ENCODE measurements at places on chromosomes 12 and 14.

DNA sequence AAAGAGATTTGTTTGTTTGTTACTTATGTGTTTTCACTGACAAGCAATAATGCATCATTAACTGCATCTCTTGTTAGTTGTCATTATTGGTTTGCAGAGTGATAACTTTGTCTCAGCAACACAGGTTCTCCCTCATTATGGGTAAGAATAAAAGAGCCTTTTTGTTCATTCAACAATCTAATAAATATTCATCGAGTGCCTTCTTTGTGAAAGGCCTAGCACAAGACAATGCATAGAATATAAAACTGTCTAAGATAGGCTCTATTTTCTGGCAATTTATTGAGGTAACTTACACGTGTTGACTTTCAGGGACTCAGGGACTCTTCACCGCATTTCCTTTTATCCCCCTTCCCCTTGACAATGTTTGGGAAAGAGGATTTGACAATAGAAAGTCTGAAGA is 95.5 kb upstream of the KRR1 start:
- DNase-seq, result no peak

GRCh38 chr12:79765157-79765556 is 74.4 kb upstream of the PAWR start:
- DNase-seq, result no peak

- DNase-seq, result no peak
These were observed 27.9 kb downstream of the CLEC9A start for GRCh38 chr12:10058387-10058786.

DNA sequence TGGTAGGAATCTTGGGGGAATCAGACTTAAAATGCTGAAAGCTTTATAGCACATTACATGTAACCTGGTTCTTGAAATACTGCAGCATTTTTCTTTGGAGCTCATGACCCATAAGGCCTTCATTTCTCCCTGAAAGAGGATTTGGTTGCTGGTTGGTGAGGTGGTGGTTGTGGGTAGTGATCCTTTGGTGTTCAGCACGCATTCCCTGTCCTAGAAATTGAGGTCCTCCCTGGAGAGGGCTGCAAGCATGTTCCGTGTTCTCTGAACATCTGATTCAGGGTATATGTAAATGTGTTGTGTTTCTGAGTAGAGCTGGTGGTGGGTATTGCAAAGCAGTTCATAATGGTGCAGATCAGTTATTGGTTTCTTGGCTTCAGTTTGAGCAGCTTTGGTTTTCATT is 2.0 kb downstream of the SCN8A start:
- no peak for DNase-seq

GRCh38 chr12:119796292-119796691 is 80.8 kb downstream of the CIT start:
- no peak for DNase-seq

DNA sequence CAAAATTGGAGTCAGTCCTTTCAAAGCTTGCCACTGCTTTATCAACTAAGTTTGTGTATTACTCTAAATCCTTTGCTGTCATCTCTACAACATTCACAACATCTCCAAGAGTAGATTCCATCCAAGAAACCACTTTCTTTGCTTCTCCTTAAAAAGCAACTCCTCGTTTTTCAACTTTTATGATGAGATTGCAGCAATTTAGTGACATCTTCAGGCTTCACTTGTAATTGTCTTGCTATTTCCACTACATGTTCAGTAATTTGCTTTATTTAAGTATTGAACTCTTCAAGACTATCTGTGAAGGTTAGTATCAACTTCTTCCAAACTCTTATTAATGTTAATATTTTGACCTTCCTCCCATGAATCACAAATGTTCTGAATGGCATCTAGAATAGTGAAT is 747.9 kb downstream of the TMTC2 start:
- no peak for DNase-seq

DNA sequence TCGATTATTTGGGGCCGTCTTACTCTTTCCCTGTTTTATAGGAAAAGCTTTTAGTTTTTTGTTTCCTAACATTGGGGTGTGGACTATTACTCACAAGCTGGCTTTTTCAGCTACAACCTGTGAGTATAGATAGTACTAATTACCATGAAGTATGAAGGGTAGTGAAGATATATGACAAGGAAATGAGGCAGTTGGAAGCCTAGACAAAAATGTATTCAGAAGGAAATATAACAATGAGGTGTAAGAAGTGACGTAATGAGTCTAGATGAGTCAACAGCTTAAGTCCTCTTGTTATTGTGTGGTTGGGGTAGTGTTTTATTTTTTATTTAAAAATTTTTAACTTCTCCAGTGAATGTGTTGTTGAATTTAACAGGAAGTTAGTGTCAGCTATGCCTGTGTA is 804.5 kb downstream of the NRXN3 start:
- DNase-seq, result no peak

GRCh38 chr12:130664772-130665171 is 51.3 kb downstream of the RIMBP2 start:
- no peak for DNase-seq

DNA sequence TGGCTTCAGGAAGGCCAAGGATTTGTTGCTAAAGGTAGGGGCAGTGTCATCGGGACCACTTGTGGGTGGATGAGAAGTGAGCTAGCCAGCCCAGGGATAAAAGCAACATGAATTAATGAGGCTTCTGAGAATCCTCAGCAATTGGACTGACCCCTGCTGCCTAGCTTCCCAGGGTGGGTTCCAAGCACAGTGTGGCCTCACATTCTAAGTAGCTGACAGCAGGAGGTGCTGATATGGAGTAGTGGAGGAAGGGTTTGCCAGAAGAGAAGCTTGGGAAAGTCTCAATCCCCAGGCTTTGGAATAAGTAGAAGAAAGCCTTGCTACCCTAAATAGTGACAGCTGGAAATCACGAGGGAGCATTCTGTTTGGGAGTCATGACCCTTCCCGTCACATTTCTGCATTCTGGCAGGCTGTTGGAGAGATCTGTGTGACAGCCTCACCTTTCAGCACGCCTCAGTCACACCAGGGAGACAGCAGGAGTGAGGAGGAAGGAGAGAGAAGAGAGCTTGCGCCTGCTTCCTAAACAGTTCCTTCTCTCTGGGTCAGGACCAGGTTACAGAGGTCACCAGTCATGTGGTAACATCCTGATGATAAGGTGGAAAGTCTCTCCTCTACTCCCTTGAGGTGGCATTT is 31.2 kb downstream of the DACT1 start:
- DNase-seq, result no peak

GRCh38 chr14:55129428-55130195 is 560 bp downstream of the LGALS3 start:
- DNase-seq, result peak; percentile 15

GRCh38 chr12:31011336-31011735 is 62.3 kb upstream of the DDX11 start:
- DNase-seq, result no peak

- DNase-seq, result no peak
These were observed 290.7 kb upstream of the AMIGO2 start for GRCh38 chr12:47370421-47370820.

DNA sequence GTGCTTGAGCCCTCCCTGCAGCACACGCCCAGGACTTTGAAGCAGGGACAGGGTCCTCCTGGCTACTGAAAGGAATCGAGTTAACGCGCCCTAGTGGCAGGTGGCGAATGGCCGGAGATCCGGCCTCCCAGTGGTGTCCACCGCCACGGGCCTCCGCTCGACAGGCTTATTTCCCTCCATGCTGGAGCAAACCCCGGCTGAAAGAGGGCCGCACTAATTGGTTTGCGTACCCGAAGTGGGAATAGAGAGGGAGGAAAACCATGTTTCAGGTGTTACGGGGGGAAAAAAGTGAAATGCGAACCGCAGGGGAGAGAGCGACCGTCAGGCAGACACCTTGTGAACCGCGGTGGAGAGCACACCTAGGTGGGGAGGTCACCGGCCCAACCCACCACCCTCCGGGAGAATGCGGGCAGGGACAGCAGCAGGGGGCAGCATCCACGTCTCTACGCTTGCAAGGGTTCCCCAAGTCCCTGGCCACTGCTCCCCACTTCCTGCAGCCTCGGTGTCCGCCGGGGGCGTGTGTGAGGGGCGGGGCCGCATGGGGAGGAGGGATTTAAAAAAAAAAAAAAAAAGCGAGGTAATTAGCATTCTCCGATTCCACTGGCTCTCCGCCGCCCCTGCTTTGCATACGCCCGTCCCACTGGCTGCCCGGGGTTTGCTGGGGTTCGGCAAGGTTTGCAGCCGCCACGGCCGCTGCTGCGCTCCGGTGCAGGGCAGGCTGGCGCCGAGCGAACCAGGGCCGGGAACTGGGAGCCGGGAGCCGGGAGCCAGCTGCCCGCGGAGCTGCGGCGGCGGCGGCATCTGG is 224.6 kb upstream of the CRY1 start:
- DNase-seq, result peak; percentile 72

DNA sequence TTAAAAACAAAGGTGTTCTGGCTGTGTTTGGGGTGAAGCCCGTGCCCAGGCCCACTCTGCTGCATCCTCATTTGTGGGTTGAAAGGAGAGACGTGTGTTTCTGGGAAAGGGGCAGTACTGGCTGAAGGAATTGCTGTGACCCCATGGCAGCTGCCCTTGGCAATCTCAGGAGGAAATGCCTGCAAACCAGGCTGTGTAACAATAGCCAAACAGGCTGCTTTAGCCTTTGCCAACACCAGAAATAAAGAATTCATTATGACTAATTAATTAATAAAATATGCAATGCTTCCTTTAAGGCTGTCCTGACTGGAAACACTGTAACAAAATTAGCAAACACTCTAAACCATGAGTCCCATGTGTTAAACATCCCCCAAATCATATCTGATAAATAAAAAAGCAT is 53.0 kb upstream of the KRR1 start:
- no peak for DNase-seq

GRCh38 chr14:67697006-67697405 is 1.4 kb upstream of the RDH11 start:
- DNase-seq, result no peak

DNA sequence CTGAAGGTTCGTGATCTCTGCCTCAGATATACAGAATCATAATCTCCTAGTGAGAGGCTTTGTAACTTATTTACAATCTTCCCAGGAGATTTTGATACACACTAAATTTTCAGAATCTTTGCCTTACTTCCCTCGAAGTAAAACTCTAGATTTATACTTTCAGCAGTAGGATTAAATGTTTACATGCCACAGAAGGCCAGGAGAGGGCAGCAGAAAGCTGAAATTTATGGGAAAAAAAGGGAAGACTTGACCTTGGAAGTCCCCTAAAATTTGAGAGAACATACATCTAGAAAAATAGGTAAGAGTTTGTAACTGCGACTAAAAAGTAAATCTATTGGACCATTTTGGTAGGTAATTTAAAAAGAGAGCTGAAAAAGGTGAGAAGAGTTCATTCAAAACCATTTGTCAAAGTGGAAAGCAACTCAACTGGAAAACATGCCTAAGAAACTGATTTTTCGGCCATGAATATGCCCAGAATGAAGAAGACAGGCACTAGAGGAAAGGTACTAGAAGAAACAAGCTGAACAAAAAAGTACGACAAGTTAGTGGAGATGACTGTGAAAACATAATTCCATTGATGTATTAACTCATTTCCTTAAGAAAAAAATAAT is 242.0 kb upstream of the MDGA2 start:
- peak; percentile 33 for DNase-seq

- no peak for DNase-seq
These were observed 96.9 kb downstream of the VRK1 start for GRCh38 chr14:96893966-96894622.

DNA sequence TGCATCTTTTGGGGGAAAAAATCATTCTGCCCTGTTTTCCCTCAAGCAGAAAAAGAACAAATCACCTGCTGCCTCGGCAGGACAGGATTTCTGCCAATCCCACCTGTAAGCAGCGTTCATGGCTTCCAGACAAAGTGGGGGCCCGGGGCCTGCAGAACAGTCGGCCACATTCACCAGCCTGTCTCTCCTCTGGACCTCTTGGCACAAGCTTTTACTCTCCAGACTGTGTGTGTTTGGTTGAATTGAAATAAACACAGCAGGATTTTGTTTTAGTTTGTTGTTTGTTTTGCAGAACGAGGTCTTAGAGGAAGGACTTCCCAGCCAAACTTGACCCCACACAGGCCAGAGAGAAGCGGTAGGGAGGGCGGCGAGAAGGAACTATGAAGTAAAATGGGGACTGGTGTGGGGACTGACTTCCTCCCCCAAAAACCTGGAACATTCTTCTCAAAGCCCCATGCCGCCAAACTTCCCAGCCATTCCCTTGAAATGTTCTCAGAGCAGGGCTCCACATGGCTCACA is 41.7 kb upstream of the FOS start:
- DNase-seq, result no peak

DNA sequence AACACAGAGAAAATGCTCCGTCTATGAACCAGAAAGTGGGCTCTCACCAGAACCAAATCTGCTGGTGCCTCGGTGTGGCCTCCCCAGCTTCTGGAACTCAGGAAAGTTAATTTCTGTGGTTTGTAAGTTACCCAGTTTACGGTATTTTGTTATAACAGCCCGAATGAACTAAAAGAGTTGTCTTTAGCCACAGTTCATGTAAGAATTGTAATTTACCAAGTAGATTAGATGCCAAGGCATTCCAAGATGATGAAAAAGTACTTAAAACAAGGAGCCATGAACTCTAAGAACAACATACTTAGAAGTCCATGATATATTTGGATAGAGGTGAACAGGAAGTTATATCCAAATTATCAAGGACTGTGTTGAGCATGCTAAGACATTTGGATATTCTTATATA is 259.9 kb upstream of the GARIN6 start:
- no peak for DNase-seq

- DNase-seq, result no peak
These were observed 693.0 kb downstream of the LRFN5 start for GRCh38 chr14:42299692-42300091.

DNA sequence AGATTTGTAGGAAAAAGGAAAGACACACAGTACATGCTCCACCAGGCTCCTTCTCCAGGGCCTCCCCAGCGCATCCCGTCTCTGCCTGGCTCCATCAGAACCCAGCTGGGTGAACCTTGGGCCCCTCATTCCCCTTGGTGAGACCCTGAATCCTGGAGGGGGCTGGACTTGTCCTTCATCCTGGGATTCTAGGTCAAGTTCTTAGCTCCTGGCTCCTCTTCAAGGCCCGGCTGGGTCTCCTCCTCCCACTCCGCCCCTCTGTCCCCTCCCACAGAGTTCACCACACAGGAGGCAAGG is 49.2 kb downstream of the PSMA6 start:
- no peak for DNase-seq

GRCh38 chr12:117485984-117486839 is 124.8 kb upstream of the NOS1 start:
- DNase-seq, result no peak

DNA sequence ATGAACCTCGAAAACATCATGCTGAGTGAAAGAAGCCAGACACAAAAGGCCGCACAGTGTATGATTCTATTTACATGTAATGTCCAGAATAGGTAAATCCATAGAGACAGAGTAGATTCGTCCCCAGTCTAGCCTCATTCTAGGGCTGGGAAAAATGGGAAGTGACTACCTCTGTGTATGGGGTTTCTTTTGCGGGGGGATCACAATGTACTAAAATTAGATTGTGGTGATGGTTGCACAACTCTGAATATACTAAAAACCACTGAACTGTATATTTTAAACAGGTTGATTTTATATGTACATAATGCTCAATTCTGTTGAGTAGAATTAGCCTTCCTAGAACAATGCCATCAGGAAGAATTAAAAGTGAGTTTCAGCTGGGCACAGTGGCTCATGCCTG is 6.3 kb upstream of the RILPL2 start:
- no peak for DNase-seq

GRCh38 chr12:45669093-45669492 is 60.4 kb upstream of the ARID2 start:
- no peak for DNase-seq

DNA sequence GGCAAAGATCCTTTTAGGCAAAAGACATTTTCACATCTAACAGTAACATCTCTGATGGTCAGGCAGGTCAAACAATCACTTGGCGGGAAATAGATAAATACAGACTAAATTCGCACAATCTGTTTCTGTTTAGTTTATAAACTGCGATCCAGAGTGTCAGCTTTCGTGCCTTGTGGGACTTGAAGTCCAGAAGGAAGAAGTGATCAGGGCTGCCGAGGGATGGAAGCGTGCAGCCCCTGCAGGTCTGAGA is 245 bp upstream of the BRMS1L start:
- DNase-seq, result no peak

Data from neural crest cell (in vitro differentiated cells).